ENCODE measurements at places on chromosomes 13 and 19.

- DNase-seq: no peak
These were observed 2.8 kb downstream of the WTIP start for GRCh38 chr19:34484328-34484727.

DNA sequence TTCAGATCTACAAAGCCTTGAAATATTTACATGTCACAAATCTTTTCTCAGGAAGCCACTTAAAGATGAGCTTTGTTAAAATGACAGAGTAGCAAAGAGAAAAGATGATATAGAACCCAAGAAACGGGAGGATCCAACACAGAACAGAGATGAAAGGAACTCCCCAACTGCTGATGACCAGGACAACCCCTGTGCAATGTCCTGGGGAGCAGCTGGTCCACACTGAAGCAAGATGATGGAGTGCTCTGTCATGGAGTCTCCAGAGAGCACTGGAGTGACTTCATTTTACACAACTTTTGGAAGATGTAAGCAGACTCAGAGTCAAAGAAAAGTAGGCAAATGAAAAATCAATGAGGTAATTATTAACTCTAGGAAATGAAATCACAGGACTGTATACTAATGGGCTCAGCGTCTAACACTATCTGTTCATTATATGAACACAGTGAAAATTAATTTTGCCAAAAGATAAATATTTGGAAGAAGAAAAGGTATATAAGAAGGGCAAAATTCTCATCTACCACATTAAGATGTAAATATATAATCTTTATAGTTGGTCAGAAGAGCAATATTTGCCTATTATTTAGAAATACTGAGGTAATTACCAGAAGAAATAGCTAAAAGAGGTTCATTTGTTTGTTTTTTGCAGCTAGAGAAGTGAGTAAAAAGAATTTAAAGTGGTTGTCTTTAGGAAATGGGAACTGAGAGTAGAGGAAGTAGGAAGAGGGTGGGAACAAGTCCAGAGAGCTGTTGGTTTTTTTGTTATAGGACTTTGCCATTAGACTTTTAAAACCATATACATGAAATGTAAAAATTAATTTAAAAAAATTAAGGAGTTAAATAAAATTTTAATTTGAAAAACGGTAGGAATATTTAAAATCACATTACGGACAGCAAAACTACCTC lies 30.5 kb downstream of the MTRF1 start:
- DNase-seq: no peak

GRCh38 chr19:8261881-8262280 lies 46.3 kb downstream of the CD320 start:
- DNase-seq: no peak

- no peak for DNase-seq
These were observed 12.0 kb upstream of the EMC10 start for GRCh38 chr19:50464348-50464747.

DNA sequence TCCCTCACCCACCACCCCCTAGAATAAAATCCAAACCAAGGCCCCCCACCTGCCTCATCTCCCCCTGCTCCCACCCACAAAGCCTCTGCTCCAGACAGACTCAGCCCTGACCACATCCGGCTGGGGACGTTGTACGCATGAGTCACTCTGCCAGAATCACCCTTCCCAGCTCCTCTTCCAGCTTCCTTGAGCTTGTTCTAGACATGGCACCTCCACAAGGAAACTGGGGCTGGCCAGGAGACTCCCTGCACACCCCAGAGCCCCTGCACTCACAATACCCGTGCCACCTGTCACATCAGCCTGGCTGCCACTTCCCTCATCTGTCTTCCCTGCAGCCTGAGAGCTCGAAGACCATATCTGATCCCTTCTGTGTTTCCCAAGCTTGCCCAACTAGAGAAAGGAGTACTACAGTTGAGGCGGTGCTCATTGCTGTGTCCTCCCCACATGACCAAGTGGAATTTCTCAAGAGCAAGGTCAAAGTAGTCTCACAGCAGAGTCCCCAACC lies 9.7 kb downstream of the DEDD2 start:
- no peak for DNase-seq

DNA sequence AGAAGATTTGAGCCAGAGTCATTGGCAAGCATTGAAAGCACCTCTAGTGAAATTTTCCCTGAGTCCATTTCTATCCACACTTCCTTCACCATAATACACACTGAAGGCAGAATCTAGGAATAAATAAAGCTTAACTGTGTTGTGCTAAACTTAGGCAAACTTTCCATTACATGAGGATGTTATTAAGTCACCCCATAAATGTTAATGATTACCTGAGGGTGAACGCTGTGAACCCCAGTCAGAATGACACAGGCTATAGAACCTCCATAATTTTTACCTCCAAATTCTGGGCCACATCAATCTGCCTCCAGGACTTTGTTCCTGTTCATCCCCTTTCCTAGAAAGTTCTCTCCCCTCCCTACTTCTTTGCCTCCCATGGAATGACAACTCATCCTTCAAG lies 71.0 kb downstream of the RAP2A start:
- DNase-seq: no peak

DNA sequence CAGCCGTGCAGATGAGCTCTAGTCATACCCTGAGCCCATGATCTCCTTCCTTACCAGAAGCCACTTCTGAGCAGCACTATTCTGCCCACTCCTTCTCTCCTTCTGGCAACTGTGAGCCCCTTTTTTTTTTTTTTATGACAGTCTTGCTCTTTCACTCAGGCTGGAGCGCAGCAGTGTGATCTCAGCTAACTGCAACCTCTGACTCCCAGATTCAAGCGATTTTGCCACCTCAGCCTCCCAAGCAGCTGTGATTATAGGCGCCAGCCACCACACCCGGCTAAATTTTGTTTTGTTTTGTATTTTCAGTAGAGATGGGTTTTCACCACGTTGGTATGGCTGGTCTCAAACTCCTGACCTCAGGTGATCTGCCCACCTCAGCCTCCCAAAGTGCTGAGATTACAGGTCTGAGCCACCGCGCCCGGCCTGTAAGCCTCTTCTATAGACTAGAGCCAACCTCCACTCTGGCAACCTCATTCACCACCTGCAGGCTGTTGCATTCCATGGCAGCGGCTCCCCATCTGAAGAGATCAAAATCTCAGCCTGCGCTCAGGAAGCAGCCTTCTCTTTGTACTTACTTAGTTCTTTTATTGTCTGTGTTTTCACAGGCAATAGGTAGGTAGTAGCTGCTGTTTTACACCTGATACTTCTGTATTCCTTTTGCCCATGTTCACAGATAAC lies 34.8 kb upstream of the NDFIP2 start:
- no peak for DNase-seq

DNA sequence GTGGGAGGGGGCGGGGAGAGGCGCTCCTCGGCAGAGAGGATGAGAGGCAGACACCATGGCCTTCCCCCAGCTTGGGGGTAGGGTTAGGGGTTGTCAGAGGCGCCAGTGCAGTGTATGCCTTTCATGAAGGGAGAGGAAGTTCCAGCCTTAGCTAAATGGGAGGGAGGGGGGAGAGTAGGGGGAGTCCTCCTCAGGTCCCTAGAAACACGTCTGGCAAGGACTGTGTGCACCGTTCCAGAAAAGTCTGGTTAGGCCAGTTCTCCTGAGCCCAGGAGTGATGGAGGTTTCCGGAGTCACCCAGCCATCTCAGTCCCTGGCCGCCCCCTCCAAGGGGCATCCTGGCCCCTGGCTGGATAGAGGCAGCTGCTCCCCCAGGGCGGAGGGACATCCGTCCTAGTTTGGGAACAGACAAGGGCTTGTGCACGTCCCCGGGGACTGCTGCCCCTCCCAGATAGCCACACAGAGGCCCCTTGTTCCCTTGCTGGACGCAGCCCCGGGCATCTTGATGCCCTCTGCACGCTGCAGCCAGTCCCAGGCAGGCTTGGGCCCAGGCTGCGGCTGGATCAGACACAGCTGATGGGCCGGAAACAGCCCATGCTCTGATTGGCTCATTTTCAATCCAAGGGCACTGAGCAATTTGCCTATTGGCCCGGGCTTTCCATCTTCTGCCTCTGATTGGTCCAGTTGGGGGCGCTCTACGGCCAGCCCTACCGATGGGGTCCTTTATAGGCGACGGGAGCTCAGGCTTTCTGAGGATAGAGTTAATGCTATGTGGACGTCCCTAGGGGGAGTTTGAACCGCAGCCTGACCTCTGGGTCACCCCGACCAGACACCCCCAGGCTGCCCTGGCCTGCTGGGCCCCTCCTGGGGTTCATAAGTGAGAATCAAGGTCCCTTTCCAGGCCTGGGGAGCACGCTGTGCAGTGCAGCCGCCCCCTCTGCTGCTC lies 3.8 kb downstream of the S1PR2 start:
- no peak for DNase-seq

- DNase-seq: no peak
These were observed 63.4 kb downstream of the ACSBG2 start for GRCh38 chr19:6198896-6199239.

DNA sequence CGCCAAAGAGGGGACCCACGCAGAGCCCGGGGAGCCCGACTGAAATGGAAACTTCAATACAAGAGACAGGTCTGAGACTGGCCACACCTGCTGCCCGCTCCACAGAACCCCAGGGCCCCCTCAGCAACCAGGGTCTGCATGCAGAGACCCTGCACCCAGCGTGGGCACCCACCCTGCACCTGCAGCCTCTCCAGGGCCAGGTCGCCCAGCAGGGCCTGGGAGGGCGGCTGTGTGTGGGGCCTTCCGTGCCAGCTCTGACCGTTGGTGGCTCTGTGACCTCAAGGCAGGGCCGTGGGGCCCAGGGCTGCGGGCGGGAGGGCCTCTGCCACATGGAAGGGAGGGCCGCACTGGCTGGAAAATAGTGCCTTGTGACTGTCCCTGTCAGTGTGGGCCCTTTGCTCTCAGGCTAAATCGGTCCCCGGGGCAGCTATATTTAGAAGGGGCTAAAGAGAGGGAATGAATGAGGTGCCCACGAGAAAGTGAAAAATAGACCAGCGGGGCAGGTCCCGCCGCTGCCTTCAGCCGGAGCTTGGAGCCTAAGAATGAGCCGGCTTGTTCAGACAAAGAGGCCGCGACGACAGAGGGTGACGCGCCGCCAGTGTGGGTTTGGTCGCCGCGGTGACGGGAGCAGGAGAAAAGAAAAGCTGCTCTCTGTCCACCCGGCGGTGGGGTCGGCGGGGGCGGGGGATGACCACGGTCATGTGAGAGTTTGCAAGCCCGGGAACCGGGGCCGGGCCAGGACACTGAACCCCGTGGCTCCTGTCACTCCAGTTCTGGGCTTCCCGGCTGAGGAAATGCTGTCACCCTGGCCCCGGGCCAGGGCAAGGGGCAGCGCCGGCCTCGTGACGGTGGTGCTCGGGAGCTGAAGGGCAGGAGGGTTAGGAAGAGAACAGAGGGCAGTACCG lies 70.5 kb downstream of the GADD45B start:
- DNase-seq: no peak

DNA sequence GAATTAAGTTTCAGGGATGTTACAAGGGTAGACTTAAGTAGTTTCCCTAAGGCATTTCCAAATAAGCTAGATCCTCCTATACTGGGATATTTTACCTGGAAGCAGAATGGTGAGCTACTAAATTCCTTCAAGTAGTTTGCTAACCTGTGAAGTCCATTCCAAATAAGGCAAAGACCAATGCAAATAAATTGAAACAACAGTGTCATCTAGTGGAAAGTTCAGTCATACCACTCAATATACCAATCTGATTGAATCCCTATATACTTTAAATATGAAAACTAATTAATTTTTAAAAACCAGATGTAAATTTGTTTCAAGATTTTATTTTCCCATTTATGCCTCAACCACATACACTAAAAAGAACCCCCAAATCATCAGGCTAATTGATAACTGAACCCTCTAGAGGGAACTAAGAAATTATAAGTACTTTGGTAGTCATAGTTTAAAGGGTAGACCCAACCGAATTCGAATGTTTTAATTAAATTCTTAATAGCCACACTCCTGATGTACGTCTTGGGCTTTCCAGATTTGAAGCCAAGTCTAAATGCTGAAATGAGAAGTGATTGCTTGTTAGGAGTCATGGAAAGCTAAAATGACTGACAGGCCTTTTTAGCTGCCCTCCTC lies 223.7 kb downstream of the TBC1D4 start:
- no peak for DNase-seq

GRCh38 chr19:45492627-45493470 lies 4.0 kb downstream of the RTN2 start:
- no peak for DNase-seq

DNA sequence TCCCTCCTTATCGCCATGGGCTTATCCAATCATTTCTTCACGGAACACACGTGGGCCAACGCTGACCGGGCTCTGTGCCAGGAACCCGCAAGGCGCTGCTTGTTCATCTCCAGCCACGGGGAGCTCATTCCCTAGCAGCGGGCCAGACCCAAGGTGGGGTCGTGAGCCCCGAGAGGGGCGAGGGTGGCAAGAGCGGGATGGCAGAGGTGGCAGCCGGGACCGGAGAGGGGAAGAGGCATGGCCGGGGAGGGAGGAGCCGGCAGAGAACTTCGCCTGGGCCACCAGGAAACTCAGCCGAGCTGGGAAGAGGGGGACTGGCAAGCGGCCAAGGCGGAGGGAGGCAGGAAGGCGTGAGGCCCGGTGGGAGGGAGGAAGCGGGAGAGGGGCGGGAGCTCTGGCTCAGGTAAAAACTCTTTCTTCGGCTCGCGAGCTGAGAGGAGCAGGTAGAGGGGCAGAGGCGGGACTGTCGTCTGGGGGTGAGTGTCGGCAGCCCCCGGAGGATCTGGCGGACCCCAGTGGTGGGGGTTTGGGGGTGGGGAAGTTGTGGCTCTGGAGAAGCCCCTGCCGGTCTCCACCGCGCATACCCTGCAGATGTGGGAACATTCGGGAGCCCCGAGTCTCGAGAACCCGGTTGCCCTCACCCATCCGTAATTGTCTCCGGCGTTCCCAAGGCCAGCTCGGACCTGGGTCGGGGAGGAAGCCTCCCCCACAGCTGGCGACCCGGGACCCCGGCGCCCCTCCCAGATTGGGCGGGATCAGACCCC lies at the start of gene B3GNT3:
Gene B3GNT3, plus strand, starts transcription at position 408 of the 764 bp plus-strand sequence. CDS start 12,670 bp downstream, outside the sequence.
- no peak for DNase-seq

DNA sequence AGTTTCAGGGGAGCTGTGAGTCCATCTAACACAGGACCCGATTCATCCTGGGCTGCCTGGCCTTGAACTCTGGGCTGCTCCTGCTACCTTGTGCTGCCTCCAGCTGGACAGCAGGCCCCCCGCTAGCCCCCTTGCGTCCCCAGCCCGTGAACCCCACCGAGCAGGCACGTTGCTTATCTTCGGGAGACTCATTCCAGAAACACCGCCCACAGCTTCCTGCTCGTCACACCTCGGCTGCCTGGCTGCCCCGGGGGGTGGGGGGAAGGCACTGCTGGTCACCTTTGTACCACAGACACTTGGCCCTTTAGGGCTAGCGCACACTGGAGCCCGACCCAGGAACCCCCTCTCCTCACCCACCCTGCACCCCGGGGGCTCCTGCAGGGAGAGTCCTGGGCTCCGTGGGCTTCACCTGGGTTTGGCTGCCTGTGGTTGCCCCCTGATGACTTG lies 48.1 kb downstream of the CRTC1 start:
- DNase-seq: no peak

All from stimulated activated CD4-positive, alpha-beta T cell treated with anti-CD3 and anti-CD28 coated beads, Interleukin-2, amount 100 ng/mL, for 4 hours (primary cell).